Skeletal muscle tissue (tissue), 5 donors: ENCODE measurements at places on chromosomes 4 and X. TPM values are rescaled to one million over a fixed set of nuclear protein-coding genes. Genes with fewer than 3 reads are reported as not detected.

Gene PDZD4
- total RNA-seq: 2.6 TPM

Gene CXCL6
- total RNA-seq: not detected

Gene ARX
- 0.52 TPM for total RNA-seq

Gene RAB40A
- 0.52 TPM for total RNA-seq

Gene HTN3
- not detected for total RNA-seq

Gene NMU
- not detected for total RNA-seq

Gene CACNA1F
- total RNA-seq: not detected

Gene CWH43
- not detected for total RNA-seq

Gene F8A3
- not detected for total RNA-seq

Gene VSIG1
- total RNA-seq: not detected
